Activated CD4-positive, alpha-beta T cell treated with anti-CD3 and anti-CD28 coated beads, Interleukin-2, Interleukin-4, amounts not matched to agents 100 ng/mL and 50 ng/mL, durations not matched to agents 16 hours and 8 hours (primary cell): ENCODE measurements at places on chromosomes 6 and 20.

- no peak for DNase-seq
Observed at GRCh38 chr6:143575901-143576426, 64.4 kb upstream of the FUCA2 start.

GRCh38 chr6:72580281-72580940 lies 41.5 kb upstream of the KCNQ5 start:
- peak; percentile 6 for DNase-seq

DNA sequence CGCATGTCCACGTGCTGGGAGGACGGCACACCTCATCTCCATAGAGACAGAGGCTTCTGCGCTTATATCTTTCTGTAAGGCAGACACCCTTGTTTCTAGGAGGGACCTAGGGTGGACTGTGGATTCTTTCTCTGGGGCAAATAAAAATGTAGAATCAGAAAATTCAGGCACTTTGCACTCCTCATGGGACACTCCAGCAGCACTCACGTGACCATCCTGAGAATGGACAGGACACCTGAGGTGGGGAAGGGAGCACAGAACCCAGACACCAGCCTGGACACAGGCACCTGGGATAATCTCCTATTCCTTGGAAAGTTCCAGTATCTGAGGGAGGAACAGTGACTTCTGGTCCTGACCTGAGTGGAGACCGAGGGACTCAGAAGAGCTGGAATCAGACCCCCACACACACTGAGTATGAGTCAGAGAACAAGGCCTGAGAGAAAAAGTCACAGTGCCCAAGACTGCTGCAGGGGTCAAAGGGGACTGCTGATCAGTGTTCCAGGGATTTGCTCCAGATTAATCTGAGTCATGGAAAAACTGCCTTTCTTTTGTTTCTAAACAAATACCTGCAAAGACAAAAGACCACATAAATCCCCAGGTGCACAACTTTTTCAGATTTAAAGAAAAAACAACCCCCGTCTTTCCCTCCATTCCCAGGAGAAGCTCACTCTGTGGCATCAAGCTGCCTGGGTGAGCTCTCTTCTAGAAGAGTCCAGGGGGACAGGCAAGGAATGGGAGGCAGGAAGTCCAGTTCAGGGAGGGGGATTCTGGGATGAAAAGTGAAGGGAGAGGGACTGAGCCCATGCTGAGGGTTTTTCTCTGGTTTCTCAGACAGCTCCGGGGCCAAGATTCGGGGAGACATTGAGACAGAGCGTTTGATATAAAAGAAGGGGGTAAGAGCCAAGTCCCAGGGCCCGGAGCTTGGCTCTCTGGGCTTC lies 35.6 kb upstream of the MICB start:
- DNase-seq: no peak

- no peak for DNase-seq
Observed at GRCh38 chr6:170584954-170585498, 589 bp upstream of the PDCD2 start.

- no peak for DNase-seq
Observed at GRCh38 chr6:29631860-29632731, 887 bp downstream of the GABBR1 start.

DNA sequence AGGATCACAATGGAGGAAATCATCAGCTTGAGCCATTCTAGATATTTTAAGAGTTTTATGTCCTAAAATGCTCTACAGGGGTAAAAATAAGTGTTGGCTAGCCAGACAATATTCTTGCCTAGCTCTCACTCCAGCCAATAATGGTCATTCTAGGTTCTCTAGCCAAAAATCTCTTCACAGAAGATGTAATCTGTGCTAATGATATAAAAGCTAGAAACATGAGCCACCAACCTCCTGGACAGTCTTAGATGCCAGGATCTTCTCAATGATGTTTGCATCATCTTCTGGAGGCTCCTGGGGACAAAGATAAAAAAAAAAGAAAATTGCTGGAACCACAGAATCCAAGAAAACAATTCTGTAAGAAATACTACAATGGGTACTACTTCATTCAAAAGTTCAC lies 119.1 kb downstream of the CHD6 start:
- DNase-seq: no peak
